ENCODE measurements at places on chromosomes 13 and 19.
A peak's percentile ranks its signal among the peaks of the same experiment; 100 is the strongest.

GRCh38 chr13:50844084-50844875 lies 788 bp upstream of the DLEU7 start:
- DNase-seq = no peak

DNA sequence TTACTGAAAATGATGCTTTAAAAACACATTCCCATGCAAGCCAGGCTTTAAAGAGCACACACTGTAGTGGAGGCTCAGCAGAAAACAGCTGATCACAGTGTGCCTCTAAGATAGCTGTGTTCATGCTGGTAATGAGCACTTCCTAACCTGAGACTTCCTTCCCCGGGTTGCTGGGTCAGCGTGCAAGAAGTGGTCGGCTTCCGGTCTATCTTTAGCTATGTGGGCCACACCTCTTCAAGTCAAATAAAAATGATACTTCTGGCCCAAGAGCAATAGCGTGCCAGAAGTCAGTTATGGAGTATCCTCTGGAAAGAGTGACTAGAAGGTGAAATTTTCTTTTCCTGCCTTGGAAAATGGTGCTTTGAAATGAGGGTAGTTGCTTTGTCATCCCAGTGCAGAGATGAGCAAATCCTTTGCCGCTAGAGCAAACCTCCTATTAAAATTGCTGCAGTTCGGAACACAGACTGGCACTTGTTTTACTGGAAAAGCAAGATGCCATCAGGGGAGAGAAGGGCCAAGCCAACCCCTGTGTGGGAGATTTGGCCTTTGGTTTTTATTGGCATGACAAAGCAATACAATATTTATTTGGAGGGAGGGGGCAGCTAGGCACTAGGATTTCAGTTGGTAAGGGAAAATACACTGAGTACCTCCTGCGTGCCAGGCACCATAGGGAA lies 64.2 kb downstream of the ARHGAP35 start:
- peak; percentile 75 for DNase-seq

DNA sequence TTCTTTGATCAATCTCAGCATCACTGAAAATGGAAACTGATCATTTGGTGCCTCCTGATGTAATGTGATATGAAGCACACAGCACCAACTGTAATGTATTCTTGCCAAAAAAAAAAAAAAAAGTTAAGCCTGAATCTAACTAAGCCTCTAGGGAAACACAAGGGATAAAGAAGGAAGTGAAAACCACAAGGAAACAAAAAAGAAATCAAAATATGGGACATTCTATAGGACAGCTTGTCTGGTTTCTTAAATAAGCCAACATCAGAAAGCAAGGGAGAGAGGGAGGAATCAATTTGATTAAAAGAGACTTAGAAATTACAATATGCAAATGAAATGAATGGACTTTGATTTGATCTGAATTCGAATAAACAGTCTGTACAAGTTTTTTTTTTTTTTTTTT lies 20.6 kb upstream of the METTL21C start:
- DNase-seq = no peak

DNA sequence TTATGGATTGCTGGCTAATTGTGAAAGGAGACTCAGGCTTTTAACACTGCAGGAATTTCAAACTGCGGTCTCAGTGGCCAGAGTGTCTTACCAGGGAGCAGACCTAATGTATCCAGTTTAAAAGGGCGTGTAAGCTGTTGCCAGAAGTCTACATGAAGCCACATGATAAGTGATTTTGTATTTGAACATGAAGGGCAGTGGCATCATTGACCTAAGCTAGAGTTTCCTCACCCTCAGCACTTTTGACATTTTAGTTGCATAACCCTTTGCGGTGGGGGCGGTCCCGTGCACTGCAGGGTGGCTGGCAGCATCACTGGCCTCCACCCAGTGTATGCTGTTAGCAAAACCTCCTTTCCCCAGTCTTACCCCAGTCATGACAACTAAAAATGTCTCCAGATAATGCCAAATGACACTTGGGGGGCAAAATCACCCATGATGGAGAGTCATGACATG lies 23.7 kb upstream of the GPR18 start:
- DNase-seq = no peak

GRCh38 chr19:56110515-56111448 lies 10.3 kb downstream of the ZNF787 start:
- DNase-seq = no peak

- no peak for DNase-seq
These were observed 19.3 kb downstream of the CCNE1 start for GRCh38 chr19:29831041-29831548.

DNA sequence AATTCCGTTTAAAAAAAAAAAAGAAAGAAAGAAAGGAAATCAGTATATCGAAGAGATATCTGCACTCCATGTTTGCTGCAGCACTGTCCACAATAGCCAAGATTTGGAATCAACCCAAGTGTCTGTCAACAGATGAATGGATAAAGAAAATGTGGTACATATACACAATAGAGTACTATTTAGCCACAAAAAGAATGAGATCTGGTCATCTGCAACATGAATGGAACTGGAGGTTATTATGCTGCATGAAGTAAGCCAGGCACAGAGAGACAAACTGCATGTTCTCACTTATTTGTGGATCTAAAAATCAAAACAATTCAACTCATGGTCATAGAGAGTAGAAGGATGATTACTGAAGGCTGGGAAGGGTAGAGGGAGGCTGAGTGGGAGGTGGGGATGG lies 16.3 kb downstream of the ZNF565 start:
- no peak for DNase-seq

DNA sequence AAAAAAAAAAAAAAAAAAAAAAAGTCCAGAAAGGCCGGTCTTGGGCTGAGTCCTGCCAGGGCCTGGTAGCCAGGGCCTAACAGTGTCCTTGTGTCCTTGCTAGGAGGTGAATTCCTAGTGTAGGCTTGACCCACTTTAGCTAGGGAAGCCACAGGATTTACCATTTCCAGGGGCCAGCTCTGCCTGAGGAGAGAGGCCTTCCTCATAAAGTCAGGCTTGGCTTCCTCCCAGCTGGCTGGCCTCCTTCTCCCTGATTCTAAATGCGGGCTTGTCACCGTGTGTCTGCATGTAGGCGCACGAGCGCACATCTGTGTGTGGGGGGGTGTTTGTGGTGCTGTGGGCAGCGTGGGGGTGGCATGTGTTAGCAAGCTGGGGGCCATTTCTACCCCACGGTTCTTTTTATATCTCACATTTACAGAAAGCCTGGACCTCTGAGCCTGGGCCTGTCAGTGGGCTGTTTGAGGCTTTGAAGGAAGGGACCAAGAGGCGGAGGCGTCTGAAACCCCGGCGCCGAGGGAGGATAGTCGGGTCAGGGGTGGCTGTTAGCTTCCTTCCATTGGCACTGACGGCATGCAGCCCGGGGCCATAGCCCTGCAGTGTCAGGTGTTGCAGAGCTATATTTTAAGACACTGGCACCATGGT lies 31.7 kb downstream of the IER2 start:
- DNase-seq = no peak

GRCh38 chr13:52975161-52975560 lies 53.5 kb upstream of the OLFM4 start:
- peak; percentile 6 for DNase-seq

- DNase-seq = no peak
These were observed 15.4 kb upstream of the CPAMD8 start for GRCh38 chr19:17041976-17042375.

- no peak for DNase-seq
These were observed 515.5 kb downstream of the MYO16 start for GRCh38 chr13:109144693-109145437.

DNA sequence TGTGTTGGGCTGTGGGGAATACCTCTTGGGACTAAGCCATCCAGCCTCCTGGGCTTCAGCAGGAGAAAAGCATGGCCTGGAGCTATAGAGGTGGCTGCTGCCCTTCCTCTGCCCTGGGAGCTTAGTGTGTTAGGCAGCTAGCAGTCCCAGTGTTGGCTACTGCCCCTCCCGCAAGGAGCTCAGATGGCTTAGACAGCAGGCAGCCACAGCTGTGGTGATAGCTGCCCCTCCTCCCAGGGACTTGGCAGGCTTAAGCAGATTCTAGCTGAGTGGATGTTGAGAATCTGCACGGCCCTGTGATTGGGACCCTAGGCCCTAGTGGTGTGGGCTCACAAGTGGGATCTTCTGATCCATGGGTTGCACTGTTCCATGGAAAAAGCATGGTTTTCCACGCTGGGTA lies 264.5 kb downstream of the TDRD3 start:
- DNase-seq = no peak

DNA sequence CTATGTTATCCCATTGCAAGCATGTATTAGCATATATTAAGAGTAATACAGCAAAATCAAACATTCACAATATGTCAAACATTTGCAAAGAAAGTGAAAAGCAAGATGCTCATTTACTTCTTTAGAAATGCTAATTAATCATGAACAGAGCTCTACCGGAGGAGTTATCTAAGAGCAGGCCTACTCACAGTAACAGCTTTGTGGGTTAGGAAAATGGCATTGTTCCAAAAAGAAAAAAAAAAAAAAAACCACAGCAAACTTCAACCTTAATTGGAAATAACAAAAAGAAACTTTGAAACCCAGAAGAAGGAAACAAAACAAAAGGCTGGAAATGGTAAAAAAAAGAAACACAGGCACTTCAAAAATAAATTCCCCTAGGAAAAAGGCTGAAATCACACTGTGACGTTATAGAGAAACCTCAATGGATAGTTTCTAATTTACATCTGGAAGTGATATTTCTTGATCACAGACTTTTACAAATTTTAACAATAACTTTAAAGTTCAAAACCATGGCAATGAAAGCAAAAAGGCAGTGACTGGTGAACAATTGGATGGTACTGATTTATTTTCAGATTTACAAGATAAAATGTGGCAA lies 1236.8 kb upstream of the SPRY2 start:
- DNase-seq = no peak

GRCh38 chr13:43986421-43986981 lies 106.8 kb downstream of the LACC1 start:
- DNase-seq = no peak

DNA sequence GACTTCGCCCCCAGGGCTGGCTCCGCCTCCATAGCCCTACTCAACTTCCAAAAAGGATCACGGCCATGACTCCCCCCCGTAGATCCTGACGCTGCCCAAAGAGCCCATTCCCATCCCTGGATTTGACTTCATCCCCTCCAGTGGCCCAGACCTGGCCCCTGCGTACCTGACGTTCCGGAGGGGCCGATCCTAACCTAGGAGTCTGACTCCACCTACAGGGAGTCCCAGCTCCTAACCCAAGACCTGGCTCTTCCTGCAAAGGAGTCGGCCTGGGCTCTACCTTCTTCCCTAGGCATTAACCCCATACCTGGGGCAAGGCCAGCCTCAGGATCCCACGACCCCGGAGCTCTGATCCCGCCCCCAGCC lies 10.8 kb downstream of the STAP2 start:
- no peak for DNase-seq

DNA sequence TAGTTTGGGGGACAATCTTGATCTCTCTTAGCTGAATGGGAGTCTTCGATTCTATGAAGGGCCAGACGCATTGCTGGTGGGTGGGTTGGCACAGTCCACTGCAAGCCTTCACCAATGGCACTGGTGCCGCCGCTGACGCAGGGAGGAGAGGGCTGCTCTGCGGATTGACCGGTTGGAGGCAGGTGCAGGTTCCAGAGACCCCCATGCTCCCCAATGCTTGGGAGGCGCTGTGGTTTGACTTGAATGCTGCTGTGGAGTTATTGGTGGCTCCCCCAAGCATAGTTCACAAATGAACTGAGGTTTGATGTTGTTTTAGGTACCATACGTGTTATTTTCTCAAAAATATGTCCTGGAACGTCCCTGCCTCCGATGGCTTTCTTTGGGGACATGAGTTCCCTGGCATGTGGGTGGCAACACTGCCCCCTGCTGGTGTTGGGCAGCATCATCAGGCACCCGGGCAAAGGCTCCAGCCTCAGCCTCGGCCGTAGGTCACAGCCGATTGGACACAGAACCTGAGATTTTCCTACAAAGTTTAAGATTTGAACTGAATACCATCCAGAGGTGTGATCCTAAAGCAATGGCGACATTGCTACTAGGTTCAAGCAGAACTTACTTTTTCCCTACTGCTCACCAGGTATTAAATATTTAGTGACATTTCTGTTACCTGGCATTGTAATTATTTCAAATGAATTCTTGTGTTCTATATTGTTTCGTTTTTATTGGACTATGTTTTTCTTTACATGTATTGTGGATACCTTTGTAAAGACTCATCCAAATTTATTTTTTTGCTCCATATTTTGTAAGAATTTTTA lies 95.5 kb downstream of the ANKRD10 start:
- peak; percentile 90 for DNase-seq

GRCh38 chr13:106033659-106034058 lies 501.8 kb downstream of the EFNB2 start:
- DNase-seq = no peak

DNA sequence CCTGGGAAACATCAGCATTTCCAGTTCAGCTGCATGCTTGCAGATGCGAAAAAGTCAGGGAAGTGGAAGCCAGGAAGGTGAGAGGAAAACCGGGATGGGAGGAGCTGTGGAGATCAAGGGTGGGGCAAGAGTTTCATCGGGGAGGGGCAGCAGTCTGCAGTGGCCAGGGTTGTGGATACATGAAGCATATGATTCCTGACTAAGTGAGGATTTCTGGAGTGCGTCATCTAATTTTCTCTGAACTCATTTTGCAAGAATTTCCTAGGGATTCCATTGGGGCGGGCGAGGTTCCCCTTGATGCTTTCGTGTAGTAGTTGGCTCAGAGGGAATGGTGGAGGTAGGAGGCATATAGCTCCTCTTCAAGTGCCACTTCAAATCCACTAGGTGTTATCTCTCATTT lies 344.1 kb upstream of the TMTC4 start:
- no peak for DNase-seq

GRCh38 chr19:32877323-32877912 lies 7.9 kb upstream of the SLC7A9 start:
- DNase-seq = no peak

GRCh38 chr19:4970558-4971423 lies 1.9 kb downstream of the KDM4B start:
- peak; percentile 44 for DNase-seq

Data from Karpas-422 (cell line).